ENCODE measurements at places on chromosomes 3 and 15.

DNA sequence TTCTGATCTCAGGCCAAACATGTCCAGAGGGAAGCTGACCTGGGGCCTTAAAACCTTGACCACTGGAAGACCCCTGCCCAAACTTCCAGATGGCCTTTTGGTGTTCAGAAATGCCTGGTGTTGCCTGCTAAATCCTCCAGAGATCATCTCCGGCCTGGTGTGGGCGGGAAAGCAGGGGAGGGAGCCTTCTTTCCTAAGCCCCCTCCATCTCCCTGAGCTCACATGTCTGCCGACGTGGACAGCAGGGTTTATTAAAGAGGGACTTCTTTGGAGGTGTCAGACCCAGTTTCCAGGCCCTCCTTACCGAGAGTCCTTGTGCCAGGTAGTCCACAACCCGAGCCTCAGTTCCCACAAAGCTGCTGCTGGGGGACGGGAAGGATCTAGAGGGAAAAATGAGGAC is 55.9 kb upstream of the SLC6A1 start:
- no peak for DNase-seq

GRCh38 chr3:100710261-100710968 is 1.1 kb downstream of the TFG start:
- no peak for DNase-seq

- no peak for DNase-seq
Measured at GRCh38 chr3:12512534-12513118, 28.3 kb downstream of the TSEN2 start.

DNA sequence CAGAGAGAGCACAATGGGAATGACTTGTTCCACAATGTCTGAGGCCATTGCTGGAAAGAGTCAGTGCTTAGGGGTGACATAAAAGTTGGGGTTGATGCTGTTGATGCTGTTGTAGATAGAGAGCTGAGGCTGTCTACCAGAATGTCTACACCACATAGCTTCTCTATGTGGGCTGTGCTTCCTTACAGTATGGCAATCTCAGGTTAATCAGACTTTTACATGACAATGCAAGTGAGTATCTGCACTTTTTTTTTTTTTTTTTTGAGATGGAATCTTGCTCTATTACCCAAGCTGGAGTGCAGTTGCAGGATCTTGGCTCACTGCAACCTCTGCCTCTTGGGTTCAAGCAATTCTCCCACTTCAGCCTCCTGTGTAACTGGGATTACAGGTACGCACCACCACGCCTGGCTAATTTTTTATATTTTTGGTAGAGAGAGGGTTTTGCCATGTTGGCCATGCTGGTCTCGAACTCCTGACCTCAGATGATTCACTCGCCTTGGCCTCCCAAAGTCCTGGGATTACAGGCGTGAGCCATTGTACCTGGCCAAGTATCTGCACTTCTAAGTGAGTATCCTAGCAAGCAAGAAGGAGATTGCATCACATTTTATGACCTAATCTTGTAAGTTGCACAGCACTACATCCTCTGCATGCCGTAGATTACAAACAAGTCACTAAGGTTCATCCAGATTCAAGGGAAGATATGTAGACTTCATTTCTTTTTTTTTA is 28.7 kb downstream of the DLEC1 start:
- DNase-seq = no peak

- no peak for DNase-seq
Measured at GRCh38 chr3:139597947-139598346, 58.4 kb upstream of the RBP1 start.

GRCh38 chr3:43035801-43036365 is 56.8 kb downstream of the GASK1A start:
- no peak for DNase-seq

GRCh38 chr3:76965122-76965725 is 74.7 kb upstream of the ROBO2 start:
- DNase-seq = no peak

DNA sequence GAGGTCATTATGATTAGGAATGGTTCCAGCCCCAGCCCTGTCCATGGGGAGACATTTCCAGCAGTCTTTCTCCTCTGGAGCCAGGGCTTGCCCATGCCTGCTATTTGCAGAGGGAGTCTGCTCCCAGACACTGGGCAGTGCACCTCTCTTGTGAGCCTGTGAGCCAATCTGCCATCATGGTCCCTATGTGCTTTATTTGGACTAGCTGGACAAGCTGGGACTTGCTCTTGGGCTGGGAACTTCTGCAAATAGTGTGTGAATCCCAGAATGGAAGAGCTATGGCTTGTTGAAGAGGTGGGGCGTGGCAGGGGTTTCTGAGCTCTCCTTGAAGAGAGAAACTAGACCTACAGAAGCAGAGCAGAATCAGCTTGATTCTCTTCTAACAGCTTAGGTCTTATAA is 53.7 kb upstream of the KY start:
- no peak for DNase-seq

GRCh38 chr3:133208184-133208583 is 170.0 kb downstream of the TMEM108 start:
- DNase-seq = no peak

DNA sequence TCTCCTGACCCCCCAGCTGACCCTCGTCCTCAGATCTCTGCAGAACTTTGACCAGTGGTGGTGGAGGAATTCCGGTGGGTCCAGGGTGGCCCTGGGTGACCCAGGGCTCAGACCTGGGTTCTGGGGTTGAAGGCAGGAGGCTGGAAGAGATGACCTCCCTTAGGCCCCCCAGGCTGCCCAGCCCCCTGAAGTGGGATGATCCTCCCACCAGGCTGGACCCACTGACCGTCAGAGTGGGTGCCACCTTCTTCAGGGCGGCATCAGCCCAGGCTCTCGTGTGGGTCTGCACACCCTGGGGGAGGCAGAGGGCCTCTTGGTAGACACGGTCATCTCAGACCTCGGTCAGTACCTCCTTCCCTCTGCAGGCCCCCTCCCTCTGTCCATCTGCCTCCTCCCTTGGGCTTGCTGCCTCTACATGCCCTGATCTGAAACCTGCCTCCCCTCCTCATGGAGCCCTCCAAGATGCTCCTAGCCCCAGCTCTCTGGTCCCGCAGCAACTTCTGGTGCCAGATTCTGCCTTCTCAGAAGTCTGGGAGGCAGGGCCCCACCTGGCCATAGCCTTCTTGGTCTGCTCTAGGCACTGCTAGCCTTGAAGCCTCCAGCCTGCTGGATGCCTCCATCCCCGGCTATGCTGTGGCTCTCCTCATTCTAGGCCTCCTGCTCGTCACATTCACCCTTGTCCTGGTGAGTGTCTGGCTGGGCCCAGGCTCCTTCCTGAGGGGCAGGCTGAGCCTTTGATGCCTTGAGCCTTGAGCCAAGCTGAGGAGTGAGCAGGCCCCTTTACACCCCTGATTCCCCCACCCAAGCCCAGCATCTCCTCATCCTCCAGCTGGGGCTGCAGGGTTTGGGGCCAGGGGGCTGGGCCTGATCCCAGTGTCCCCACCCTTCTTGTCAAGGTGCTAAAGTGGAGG is 49.1 kb upstream of the CSPG4 start:
- no peak for DNase-seq

DNA sequence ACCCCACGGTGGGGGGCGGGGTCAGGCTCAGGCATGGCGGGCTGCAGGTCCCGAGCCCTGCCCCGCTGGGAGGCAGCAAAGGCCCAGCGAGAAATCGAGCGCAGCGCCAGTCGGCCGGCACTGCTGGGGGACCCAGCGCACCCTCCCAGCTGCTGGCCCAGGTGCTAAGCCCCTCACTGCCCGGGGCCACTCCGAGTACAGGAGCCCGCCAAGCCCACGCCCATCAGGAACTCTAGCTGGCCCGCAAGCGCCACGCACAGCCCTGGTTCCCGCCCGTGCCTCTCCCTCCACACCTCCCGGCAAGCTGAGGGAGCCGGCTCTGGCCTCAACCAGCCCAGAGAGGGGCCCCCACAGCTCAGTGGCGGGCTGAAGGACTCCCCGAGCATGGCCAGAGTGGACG is 29.2 kb downstream of the SCAPER start:
- no peak for DNase-seq

- no peak for DNase-seq
Measured at GRCh38 chr3:55486101-55486856, 827 bp downstream of the WNT5A start.

DNA sequence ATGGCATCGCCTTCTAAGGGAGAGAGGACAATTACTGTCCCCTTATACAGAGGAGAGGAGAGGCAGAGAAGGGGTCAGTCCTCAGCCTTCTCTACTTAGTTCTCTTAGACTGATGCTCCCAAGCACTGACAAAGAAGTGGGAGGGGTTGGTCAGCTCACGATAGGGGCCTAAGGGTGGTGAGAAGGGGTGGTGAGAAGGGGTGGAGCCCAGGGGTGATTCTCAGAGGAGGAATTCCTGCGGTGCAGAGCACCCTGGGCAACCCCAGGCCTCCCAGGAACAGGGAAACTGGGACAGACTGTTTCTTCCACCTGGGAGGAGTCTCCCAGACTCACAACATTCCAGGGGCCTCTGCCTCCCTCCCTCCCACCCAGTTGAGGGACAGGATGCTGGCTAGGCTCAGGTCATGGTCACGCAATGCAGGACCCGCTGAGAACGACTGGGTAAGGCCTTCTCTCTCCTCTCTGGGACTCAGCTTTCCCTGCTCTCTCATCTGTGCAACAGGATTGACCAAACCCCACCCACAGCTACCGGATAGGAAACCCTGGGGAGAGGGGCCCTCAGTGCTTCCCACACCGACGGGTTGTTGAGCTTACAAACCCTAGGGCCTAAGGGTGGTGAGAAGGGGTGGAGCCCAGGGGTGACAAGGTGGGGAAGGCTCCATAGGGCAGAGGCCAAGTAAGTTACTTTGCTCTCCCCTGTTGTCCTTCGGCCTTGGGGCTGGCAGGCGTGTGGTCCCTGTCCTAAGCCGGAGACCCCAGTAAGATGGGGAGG is 1.5 kb downstream of the TPRA1 start:
- no peak for DNase-seq

DNA sequence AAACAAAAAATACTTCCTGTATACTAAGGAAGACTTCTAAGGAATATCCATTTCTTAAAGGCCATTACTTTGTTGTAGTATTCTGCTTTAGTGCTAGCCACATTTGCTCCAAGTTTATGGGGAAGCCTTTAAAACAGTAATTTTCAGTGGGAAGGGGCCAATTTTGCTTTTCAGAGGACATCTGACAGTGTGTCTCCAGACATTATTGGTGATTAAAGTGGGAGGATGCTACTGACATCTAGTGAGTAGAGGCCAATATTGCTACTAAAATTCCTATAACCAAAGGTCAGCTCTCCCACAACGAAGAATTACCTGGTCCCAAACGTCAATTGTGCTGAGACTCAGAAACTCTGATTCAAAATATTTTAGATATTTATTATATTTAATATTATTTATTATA is 24.8 kb downstream of the SLC28A2 start:
- no peak for DNase-seq

DNA sequence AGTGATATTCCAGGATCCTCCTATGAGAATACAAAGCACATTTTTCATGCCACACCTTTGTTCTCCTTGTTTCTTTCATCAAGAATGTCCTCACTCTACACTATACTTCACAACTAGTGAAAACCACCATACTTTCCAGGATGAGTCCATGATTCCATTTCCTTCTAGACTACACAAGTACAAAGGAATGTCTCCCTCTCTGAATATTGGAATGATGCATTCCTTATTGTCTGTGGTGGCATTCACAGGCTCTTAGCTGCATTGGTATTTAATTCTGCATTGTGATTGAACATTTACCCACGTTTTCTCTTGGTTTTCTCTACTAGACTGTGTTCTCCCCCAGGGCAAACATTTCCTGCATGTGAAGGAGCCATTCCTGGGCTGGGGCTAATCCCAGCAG is 217.5 kb downstream of the RAP2B start:
- DNase-seq = no peak
